ENCODE measurements at places on chromosomes 6 and 20.

DNA sequence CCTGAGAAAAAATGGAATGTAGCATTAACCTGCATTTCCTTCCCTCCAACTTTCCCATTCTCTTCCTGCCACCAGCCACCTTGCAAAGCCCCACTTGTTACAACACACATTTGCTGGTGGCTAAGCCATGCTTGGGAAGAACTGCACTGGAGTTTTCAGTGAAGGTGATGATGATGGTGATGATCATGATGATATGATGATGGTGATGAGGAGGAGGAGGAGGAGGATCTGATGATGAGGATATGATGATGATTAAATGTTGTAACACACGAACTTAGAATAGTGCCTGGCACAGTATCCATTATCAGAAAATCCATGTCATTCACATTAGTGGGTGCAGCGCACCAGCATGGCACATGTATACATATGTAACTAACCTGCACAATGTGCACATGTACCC, 297.2 kb downstream of the TSHZ2 start:
- DNase-seq = no peak

GRCh38 chr6:125586074-125586473, 163.4 kb upstream of the HEY2 start:
- peak; percentile 61 for DNase-seq

DNA sequence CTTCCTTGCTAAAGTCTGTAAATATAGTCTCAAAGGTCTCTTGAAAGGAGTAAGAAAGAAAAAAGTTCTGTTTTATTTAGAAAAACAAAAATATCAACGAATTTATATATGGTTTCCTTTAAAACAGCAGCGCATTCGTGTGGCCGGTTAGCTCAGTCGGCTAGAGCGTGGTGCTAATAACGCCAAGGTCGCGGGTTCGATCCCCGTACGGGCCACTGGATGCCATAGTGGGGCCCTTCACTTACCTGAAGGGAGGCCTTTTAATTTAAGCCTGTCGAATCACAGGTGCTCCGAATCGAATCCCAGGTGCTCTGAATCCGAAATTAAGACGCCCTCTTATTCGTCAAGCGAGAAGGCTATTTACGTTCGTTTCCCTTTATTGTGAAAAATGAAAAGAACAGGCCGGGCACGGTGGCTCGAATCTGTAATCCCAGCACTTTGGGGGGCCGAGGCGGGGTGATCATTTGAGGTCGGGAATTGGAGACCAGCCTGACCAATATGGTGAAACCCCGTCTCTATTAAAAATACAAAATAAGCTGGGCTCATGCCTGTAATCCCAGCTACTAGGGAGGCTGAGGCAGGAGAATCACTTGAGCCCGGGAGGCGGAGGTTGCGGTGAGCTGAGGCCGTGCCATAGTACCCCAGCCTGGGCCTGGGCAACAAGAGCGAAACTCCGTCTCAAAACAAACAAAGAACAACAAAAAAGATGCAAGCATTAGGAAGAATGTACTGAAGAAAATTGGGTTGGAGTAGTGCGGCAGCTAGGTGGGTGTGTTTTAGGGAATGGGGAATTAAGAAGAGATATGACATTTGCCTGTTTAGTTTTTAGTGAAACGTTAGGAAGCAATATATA, 195.8 kb upstream of the ZNF184 start:
- peak; percentile 62 for DNase-seq

DNA sequence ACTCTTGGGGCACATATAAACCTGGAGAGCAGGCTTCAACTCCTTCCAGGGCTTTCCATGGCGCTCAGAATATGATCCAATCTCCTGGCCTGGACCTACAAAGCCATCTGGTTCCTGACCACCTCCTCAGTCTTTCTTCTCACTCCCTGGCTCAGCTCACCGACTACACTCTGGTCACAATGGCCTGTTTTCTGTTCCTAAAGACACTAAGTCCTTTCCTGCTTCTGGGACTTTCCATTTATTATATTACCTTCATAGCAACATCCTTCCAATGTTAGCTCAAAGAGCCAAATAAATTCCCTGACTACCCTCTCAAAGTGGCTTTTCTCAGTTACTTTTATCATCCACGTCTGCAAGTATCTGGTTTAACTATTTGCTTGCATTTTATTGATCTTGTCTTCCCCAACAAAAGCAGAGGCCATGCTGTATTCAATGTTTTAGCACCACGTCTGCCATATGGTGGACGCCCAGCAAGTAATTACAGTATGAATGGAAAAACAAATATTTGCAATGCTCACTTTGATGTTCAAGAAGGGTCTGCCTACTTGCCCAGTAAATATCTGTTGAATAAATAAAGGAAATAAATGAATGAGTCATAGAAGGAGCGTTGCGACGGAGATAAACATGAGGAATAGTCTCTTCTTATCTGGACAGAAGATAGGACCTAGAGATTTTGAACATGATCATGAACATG, 328.4 kb downstream of the ESR1 start:
- no peak for DNase-seq

DNA sequence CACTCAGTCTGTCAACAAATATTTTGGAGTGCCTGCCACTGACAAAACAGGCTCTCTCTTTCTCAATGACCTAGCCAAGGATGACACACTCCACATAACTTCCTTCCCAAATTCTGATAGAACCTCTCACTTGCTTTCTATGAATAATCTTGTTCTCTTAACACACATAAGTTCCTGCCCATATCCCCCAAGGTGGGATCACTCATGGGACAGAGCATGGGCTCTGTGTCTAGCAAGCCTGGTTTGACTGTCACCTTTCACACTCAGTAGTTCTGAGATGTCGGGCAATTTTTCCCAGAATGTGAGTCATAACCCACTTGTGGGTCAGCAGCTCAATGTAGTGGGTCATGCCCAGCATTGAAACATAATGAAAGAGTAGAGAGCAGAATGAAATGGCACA, 78.1 kb downstream of the LRFN2 start:
- no peak for DNase-seq

All from epithelial cell of prostate (primary cell).